Stimulated activated CD8-positive, alpha-beta memory T cell treated with anti-CD3 and anti-CD28 coated beads, Interleukin-4, amount 100 ng/mL, for 4 hours (primary cell): ENCODE measurements at places on chromosomes 7 and 10.

DNA sequence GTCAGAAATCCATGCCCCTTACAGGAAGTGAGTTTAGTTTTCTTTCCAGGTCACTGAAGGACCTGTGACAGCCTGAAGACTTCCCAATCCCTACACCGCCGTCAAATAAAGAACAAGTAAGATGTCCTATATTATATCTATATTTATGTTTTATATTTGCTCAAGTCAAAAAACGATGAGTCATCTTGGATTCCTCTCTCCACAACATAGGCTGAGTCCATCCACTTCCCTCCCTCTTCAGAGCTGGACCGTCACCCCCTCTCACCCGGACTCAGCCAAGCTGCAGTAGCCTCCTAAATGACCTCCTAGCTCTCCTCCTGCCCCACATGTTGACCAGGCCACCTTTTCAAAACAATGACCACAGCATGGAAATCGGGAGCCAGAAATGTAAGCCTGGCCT, 53.5 kb downstream of the GLI3 start:
- DNase-seq, result no peak

DNA sequence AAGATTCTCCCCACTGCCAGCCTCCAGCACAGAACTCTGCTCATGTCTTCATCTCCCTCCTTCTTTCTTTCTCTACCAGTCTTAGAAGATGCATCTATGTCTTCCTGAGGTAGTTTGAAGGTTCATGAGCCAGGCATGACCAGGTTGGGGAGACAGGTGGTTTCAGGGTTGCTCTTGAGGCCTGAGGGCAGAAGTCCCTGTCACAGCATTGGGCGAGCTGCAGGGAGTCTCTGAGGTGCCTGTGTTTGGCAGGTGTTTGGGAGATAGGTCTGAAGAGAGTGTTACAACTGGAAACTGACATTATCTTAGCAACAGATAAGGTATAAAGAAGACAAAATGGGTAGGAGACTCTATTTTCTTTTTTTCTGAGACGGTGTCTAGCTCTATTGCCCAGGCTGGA, 18.7 kb downstream of the PRSS2 start:
- DNase-seq, result no peak

GRCh38 chr10:80617807-80618206, 80.1 kb downstream of the SH2D4B start:
- DNase-seq, result no peak

- no peak for DNase-seq
These were observed 38.8 kb downstream of the PIK3AP1 start for GRCh38 chr10:96681524-96681923.

GRCh38 chr10:110915035-110915434, 3.9 kb downstream of the BBIP1 start:
- no peak for DNase-seq

DNA sequence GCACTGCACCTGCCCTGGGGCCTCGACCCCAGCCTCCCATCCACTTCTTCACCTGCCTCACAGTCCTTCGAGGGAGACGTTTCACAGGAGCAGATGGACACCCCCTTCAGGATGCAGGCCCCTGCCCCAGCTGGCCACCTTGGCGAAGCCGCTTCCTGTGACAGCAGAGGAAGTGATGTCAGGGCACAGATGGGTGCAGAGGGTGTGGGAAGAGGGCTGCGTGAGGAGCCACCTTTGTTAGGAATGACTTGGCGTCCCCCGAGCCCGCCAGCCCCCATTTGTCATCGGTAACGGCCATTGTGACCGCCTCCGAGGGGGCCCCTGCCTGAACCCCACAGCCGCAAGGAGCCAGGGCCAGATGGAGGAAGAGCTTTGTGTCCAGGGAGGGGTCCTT, 47.4 kb upstream of the SLC29A3 start:
- DNase-seq, result no peak

GRCh38 chr10:27391325-27391724, 112.8 kb upstream of the RAB18 start:
- DNase-seq, result no peak

GRCh38 chr10:34717429-34717828, 97.7 kb downstream of the PARD3 start:
- DNase-seq, result no peak

DNA sequence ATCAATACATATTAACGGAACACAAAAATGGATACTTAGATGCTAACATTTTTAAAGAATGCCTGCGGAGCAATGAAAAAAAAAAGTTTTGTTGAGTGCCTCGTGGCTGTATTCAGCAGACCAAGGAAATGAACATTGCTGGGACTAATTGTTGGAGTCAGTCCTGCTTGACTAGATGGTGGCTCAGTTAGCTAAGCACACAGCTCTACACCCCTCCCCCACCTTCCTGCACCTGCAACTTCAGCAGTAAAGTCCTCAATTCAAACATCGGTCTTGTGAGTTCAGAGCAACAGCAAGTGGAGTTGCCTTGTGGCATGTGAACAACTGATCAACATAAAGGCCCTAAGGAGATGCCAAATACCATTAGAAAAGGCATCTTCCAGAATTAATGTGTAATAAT, 326.0 kb upstream of the NPSR1 start:
- no peak for DNase-seq

DNA sequence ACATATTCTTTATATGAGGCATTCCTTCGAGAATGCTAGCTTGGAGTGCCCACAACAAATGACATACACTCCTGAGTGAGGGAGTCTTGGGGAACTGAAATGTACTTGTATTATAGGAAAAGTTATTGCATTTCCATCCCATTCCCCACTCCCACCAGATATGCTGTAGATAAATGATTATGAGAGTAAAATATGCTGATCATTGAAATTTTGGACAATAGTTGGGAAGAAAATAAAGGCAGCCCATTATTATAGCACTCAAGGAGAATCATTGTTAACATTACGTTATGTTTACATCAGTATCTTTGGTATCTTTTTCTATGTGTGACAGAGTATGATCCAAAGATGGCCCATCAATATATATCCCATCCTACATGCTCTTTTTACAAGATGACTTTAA, 194.4 kb downstream of the GATA3 start:
- no peak for DNase-seq

DNA sequence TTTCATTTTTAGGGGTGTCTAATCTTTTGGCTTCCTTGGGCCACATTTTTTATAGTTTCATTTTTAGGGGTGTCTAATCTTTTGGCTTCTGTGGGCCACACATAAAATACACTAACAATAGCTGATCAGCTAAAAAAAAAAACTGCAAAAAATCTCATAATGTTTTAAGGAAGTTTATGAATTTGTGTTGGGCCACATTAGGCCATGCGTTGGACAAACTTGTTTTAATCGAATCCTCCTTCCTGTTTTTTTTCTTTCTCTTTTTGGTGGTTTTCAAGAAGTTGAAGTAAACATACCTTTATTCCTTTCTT, 37.4 kb downstream of the ZNRF2 start:
- no peak for DNase-seq

GRCh38 chr7:108112683-108113082, 17.5 kb downstream of the LAMB4 start:
- DNase-seq, result no peak

DNA sequence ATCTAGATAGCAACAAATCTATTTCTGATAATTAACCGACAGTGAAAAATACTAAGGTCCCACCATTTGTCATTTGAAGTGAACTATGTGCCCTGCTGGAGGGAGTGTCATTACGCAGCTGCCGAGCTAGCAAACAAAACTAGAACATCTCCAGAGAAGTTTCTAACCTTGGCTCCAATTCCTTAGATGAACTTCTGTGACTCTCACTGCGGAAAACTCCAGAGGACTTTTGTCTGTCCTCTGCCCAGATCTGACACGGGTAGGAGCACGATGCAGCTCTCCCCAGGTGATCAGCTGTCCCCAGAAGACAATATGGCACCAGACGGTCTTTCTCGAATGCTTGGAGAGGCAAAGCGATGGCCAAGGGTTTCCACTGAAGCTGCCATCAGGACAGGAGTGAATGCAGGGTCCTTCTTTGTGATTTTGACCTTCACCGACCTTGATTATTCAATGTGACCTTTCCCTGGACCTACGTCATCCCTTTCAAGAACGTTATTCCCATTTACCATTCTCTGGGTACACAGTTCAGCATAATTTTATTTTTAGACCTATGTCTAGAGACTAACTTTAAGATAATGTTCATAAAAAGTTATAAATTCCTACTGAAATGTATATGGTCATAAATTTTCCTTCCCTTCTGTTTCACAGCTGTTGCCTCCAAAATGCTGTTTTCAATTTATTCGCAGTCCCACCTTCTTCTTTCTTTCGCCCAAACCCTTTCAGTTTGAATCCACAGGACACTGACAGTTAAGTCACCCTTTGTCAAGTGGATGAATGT, 116.7 kb upstream of the C7orf33 start:
- no peak for DNase-seq

- DNase-seq, result no peak
These were observed 171.7 kb downstream of the DNAJB6 start for GRCh38 chr7:157508477-157508881.

- no peak for DNase-seq
These were observed 51.5 kb upstream of the DLX6 start for GRCh38 chr7:96953676-96954513.

DNA sequence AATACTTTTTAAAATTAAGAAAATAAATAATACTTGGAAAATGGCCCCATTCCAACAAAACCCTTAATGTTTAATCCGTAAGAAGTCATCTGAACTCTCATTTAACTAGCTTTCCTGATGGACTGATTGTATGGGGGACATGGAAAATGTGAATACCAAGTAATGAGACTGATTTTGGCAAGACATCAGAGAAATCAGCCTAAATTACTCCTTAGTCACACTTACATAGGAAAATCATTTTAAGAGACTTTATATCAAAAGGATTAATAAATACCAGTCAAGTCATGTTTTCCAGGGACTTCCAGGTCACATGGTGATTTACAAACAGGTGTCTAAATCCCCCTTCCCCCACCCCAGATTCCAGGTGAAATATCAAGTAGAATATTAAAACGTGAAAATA, 58.2 kb downstream of the GRM8 start:
- DNase-seq, result no peak

- no peak for DNase-seq
These were observed 34.4 kb downstream of the VSTM4 start for GRCh38 chr10:49080965-49081364.

DNA sequence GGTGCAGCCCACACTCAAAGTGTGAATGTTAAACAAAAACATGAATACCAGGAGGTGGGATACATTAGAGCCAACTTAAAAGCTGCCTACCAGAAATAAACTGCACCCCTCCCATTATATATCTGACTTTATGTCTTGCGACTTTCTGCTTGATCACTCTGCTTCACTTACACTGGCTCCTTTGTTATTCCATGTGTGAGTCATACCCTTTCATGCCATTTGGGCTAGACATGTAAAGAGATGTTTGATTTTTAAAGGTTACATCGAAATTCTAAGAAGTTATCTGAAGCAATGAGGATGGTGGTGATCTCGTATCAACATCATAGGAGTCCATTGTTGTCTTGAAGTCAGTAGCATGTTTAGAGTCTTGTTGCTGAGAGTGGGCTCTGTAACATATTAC, 31.6 kb upstream of the ETV1 start:
- DNase-seq, result no peak

DNA sequence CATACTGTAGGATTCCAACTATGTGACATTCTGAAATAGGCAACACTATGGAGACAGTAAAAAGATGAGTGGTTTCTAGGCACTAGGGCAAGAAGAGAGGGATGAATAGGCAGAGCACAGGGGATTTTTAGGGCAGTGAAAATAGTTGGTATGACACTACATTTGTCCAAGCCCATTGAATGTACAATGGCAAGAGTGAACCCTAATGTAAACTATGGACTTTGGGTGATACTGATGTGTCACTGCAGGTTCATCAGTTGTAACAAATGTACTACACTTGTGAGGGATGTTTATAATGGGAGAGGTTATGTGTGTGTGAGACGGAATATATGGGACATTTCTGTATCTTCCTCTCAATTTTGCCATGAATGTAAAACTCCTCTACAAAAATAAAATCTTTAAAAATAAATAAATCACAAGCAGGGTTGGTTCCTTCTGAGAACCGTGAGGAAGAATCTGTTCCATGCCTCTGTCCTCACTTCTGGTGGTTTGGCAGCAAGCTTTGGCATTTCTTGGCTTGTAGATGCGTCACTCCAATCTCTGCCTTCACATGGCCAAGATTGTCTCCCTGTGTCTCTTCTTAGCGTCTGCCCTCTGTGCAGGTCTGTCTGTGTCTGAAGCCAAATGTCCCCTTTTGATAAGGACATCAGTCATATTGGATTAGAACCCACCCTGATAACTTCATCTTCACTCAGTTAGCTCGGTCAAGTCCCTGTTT, 83.1 kb upstream of the AGBL3 start:
- DNase-seq, result no peak

- DNase-seq, result no peak
These were observed 120.2 kb upstream of the CTTNBP2 start for GRCh38 chr7:117993377-117994003.

DNA sequence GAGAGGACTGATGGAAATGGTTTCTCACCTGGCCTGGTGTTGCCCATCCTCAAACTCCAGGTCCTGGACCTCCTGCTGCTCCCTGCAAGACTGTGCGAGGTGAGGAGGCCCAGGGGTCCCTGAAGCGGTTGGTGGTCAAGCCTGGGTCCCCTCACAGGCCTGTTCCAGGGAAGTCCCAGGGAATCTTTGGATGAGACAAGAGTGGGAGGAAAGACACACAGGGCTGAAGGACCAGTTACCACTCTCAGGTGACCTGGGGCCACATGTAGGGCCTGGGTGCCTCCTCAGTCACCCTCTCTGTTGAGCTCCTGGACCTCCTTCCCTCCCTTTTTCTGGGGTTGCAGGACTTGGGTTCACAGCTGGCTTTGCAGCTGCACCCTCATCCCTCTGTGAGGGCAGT, 42.6 kb upstream of the CXCL12 start:
- no peak for DNase-seq

DNA sequence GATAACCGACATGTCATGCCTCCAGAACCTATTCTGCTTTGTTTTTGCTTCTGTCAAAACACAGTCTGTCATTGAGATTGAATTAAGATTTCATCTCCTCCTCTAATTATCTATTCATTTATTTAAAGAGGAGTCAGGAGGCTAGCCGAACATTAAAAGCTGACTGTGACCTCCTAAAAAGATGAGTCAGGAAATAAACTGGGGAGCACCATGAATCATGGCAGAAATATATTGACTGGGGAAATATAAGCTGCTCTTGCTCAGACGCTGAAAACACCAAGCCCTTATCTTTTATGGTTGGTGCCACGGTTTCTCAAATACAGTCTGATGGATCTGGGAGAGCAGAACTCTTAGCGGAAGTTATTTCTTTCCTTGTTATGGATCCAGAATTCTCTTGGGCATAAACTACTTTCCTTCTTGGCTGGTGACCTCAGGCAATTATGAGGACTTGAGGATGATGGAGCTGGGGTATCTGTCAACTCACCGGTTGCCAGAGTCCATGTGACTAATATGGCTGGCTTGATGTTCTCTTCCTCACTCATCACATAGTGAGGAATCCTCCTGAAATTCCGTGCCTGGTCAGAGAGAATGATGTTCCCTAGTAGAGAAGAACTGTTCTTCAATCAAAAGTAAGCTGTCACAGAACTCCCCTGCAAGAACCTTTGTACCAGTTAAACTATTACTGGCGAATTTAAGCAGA, 307.6 kb upstream of the PHYHIPL start:
- no peak for DNase-seq

DNA sequence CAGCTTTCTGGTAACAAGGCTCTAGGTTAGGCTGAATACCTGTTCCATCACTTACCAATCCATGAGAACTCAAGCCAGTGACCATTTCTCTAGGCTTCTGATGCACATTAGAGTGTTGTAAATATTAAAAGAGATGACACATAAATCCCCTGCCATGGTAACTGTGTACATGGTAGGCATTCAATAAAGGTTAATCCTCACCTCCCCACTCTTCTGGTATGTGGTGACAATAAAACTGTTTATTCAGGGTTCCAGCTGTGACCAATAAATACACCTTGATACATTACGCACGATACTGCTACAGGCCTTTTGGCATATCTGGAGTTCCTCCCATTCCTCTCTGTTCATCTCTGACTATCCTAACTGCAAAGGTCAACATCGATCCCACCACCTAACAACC, 171.9 kb downstream of the SRPK2 start:
- DNase-seq, result no peak
